ENCODE measurements at places on chromosomes 2 and 18.

- DNase-seq: no peak
Measured at GRCh38 chr2:104790901-104791495, 62.9 kb upstream of the POU3F3 start.

DNA sequence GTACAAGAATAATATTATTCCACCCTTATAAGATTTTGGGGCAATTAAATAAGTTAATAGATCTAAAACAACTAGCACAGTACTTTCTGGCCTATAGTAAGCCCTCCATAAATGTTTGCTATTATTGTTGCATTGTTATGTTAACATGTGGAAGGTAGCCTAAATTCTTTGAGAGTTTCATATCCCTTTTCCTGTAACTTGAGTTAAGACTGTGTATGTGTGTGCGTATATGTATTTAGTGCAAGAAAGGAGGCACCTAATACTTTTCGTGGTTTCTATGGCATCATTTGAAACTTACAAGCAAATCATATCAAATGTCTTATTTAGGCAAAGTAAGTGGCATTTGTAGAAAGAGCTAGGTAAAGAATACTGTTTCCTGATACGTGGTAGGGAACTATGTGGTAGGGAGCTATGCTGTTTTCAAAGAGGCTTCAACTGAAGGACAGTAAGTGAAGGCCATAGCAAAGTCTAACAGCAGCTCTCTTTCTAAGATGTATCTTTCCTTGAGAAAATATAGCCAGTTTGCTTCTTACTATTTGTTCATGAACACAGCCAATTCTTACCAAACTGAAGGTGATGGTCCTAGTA is 36.8 kb upstream of the C2orf74 start:
- DNase-seq: no peak

DNA sequence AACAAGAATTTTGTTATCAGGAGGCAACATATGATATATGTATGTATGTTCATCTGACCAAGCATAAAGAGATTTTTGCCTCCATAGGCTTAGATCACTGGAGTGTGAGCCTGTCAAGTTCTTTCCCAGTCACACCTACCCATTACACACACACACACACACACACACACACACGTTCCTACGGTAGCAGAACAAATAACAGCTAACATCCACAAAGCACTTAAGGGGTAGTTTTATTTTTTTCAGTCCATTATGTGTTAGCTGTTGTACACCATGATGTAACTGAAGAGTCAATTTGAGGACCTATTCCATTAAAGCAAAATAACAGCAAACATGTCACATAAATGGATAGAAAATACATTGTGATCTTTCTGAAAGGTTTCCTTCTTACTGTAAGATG is 39.5 kb downstream of the UGP2 start:
- DNase-seq: no peak

GRCh38 chr2:184993746-184994145 is 395.4 kb downstream of the ZNF804A start:
- no peak for DNase-seq

DNA sequence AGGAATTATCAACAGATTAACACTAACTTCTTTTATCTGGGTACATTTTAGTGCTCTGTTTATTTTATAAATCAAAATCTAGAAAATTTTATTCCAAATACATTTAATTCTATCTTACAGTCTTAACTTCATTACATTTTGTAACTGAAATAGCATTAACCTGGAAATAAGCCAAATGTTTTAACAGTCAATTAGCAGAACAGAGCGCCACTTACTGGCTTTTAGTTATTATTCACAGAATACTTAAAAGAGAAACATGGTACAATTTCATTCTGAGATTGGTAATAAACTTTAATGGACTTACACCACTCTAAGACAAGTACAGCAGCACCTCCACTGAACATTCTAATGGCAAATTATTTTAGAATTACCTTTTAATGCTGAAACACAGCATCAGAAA is 38.6 kb downstream of the SS18 start:
- DNase-seq: no peak

DNA sequence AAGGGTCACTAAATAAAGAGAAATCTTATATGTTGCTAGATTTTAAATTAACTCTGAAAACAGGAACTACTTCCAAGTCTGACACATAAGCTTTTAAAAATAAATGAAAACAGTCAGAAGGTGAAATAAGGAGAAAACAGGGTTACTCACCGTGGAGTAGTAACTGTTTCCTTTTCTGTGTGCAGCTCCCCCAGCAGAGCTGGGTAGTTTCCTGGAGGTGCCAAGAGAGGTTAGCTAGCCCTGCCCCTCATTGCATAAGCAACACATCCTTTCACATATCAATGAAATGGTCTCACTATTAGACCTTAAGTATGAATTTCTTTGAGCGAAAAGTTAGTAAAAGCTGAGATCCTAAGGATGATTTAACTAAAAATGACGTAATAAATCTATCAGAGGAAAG is 54.0 kb upstream of the GPR75 start:
- DNase-seq: no peak

GRCh38 chr2:170973492-170974303 is 44.6 kb downstream of the GORASP2 start:
- DNase-seq: peak; percentile 76

DNA sequence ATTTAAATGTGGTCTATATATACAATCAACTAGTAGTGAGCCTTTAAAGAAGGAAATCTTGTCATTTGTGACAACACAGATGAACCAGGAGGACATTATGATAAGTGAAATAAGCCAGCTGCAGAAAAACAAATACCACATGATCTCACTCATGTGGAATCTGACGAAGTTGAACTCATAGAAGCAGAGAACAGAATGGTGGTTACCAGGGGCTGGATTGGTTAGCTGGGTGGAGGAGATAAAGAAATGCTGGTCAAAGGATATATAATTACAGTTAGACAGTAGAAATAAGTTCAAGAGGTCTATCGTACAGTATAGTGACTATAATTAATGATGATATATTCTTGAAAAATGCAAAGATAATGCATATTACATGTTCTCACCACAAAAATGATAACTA is 267.9 kb downstream of the FBXO15 start:
- DNase-seq: no peak

- DNase-seq: peak; percentile 72
Measured at GRCh38 chr2:11753886-11754699, 7.7 kb downstream of the LPIN1 start.

- DNase-seq: no peak
Measured at GRCh38 chr2:231152800-231153557, 28.1 kb upstream of the HTR2B start.

DNA sequence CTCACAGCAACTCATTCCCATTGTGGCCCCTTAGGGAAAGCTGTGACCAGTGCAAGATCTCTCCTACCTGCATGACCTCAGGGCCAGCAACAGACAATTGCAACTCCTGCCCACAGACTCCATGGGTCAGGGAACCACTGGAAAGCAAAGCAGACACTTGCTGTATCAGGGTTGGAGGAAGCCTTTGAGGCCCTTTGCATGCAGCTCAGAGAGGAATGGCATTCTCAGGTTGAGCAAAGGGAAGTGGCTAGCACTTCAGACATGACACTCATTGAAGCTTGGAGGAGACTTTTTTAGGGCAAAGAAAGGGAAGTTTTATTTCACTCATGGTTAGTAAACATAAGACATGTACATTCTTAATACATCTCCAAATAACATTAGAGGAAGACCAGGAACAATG is 22.1 kb downstream of the IL1F10 start:
- DNase-seq: no peak

DNA sequence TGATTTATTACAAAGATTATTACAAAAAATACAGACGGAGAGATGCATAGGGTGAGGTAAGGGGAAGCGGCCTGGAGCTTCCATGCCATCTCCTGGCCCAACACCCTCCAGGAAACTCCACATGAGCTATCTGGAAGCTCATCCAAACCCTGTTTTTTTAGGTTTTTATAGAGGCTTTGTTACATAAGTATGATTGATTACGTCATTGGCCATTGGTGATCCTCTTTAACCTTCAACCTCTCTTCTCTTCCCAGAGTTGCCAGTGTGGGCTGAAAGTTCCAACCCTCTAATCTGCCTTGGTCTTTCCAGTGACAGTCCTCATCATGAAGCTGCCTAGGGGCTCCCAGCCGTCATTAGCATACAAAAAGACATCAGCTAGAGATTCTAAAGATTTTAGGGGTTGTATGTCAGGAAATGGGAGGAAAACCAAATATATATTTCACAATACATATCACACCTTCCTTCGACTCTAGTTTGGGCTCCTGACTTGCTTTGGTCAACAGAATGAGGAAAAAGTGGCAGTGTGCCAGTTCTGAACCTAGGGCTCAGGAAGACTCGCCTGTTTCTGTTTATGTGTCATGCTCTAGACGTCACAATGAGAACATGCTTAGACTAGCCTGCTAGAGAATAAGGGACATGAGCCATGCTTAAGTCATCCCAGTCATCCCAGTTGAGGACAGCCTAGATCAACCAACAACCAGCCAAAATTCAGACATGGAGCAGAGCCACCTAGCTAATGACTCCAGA is 54.1 kb downstream of the ETAA1 start:
- DNase-seq: no peak

GRCh38 chr18:44238454-44238853 is 442.2 kb upstream of the SETBP1 start:
- DNase-seq: no peak

GRCh38 chr18:7608781-7609201 is 41.7 kb downstream of the PTPRM start:
- DNase-seq: no peak

DNA sequence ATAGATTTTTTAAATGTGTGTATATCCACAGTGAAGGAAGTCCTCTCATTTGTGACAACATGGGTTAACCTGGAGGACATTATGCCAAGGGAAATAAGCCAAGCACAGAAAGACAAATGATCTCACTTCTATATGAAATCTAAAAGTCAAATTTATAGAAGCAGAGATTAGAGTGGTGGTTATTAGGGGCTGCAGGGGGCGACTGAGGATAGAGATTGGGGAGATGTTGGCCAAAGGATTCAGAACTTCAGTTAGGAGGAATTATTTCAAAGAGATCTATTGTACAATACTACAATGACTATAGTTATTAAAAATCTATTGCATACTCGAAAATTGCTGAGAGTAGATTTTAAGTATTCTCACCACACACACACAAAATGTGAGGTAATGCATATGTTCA is 252.4 kb upstream of the SLC39A10 start:
- no peak for DNase-seq

DNA sequence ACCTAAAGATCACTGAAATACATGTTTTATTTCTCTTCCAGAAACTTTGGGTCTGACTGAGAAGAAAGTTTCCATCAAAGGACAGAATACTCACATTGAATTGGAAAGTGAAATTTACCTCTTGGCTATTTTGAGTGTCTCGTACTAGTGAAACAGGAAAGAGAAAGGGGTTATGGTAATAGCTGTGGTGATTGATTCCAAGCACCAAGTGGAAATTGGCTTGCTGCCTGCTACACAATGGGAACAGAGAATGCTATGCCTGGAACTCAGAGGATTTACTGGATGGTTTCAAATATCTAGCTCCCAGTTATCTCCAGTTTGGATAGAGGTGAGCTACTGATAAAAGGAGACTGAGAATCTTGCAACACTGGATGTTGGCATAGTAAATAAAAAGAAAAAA is 492.8 kb upstream of the FSIP2 start:
- no peak for DNase-seq

DNA sequence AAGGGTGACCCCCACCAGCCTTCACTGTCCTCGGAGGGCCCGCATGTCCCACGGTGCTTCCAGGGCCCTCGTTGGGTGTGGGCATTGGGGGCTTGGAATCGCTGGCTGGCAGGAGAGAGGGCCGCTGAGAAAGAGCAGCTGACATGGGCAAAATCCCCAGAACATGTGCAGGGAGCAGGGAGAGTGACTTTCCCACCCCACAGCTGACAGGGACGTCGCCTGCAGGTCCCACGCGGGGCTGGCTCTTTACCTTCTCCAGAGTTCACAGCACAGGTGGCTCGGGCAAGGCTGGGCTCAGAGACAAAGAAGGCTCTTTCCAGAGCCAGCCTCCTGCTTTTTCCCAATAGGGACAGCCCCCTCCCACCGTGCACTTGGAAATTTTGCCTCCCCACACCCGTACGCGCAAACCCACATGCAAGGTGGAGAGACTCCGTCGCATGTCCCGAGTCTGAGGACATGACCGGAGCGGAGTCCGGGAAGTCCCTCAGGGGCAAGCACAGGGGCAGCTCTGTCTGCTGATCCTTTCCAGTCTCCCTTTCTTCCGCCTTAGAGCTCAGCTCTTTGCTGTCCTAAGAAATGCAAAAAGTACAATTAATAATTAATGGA is 370.2 kb upstream of the MYT1L start:
- no peak for DNase-seq

DNA sequence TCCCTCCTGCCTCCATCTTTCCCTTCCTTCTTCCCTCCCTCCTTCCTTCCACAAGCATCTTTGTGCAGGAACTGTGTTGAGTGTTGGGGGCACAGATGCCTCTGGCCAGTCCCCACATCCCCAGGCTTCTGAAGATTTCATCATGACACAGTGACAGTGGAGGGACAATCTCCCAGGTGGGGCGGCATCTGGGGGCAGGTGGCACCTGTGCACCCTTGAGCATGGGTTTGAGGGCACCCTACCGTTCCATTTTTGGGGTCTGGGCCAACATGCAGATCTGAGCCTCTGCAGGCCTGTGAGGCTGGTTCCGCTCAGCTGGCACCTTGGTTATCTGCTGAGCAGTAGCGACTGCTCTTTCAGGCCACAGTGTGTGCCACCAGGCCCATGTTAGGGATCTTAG is 57.6 kb downstream of the LONRF2 start:
- DNase-seq: no peak

- DNase-seq: no peak
Measured at GRCh38 chr2:72920318-72921087, 3.2 kb downstream of the EMX1 start.

- DNase-seq: no peak
Measured at GRCh38 chr2:112092286-112093041, 37.4 kb downstream of the TMEM87B start.

GRCh38 chr2:177984749-177985148 is 87.8 kb downstream of the PDE11A start:
- no peak for DNase-seq

DNA sequence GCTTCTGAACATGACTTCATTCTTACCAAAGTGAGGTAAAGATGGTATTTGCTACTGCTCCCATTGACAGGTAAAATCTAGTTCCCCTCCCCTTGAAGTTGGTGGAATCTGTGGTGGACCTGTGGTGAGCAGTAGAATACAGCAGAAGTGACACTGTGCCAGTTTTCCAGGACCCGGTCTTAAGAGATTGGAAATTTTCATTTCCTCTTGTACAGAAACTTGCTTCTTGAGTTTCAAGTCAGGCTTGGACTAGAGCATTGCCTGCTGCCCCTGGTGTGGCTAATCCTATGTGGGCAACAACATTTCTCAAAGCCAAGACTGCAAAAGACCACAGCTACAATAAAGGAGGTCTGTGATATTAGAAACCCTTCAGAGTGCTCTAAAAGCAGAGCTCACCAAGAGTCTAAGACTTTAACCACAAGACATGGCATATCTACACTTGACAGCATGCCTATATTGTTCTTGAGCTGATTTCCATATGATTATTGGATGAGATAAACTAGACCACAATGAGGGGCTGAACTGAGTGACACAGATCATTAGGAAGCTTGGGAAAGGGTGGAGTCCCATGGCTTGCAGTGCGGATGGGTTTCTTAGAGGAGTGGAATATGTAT is 458.1 kb downstream of the BCL11A start:
- DNase-seq: no peak

- no peak for DNase-seq
Measured at GRCh38 chr2:11310212-11310611, 34.2 kb downstream of the ROCK2 start.

Data from activated CD8-positive, alpha-beta memory T cell treated with anti-CD3 and anti-CD28 coated beads for 4 hours (primary cell).